ENCODE measurements at places on chromosomes 1 and 21.

- DNase-seq, result no peak
Observed at GRCh38 chr21:25934130-25934529, 199.4 kb downstream of the GABPA start.

GRCh38 chr1:243716906-243717305, 133.1 kb downstream of the AKT3 start:
- DNase-seq, result no peak

DNA sequence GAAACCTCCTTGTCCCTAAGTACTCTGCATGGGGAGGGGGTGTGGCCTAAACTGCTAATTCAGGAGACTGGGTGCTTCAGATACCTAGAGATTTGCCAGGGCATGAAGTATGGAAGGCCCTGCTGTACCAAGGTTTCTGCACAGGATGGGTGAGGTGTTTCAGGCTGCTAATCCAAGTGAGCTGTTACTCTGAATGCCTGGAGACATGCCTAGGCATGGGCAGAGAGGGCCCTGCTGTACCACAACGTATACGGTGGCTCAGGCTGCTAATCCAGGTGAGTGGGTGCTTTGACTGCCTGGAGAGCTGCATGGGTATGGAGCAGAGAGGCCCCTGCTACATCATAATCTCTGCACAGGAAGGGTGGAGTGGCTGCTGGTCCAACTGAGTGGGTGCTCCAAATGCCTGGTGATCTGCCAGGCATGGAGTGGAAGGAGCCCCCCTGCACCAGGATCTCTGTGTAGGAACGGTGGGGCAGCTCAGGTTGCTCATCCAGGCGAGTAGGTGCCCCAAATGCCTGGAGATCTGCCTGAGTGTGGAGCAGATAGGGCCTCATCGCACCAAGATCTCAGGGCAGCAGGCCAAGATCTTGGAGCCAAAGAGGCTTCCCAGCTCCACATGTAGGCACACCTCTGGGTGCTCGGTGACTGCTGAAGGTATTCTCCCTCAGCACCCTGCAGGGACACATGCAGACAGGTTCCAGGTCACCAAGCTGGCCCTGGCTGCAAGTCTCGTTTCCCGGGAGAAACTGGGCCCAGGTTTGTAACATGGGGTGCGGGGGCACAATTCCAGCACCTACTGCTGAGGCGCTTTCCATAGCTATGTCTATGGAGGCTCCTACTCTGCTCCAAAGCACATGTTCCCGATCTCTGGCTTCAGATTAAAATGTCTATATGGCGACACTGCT, 252.5 kb upstream of the PLXNA2 start:
- no peak for DNase-seq

DNA sequence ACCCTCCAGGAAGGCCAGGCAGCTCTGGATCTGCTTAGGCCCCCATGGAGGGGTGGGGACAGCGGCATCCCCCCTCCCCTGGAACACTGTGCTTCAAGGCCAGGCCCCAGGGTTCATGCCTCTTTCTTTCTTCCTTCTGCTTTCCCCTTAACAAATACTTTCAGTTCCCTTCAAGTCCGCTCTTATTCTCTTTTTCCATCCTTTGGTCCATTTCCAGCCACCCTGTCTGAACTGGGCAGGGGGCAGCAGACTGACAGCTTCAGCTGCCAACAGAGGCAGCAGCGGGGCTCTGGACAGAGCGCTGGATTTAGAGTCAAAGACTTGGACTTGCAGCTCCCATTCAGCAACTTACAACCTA, 1.1 kb upstream of the CD244 start:
- no peak for DNase-seq
